Amygdala (tissue), 56 donors: ENCODE measurements at places on chromosomes 5 and 9.

GRCh38 chr9:134395737-134396257 is 69.5 kb downstream of the RXRA start:
- no peak for DNase-seq

DNA sequence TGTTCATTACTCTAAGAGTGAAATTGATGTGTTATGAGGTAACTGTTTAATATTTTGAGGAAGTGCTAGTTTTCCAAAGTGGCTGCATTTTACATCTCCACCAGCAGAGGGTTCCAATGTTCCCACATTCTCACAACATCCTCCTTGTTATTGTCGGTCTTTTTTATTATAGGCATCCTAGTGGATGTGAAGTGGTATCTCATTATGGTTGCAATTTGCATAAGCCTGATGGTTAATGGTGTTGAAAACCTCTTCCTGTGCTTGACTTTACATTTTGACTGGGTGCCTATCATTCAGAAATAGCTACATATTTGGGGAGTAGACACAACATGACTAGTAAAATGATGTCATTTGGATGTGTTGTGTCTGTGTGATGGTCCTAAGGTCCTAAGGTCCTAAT is 143.6 kb downstream of the MRPS30 start:
- DNase-seq = no peak

GRCh38 chr9:89524963-89525362 is 27.1 kb upstream of the SEMA4D start:
- DNase-seq = no peak

DNA sequence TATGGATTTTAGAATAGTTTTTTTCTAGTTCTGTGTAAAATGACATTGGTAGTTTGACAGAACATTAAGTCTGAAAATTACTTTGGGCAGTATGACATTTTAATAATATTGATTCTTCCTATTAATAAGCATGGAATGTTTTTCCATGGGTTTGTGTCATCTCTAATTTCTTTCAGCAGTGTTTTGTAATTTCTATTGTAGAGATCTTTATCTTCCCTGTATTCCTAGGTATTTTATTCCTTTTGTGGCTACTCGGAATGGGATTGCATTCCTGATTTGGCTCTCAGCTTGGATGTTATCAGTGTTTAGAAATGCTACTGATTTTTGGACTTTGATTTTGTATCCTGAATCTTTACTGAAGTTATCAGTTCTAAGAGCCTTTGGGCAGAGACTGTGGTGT is 420.4 kb downstream of the KIAA0825 start:
- no peak for DNase-seq

- no peak for DNase-seq
These were observed 1051.0 kb downstream of the CDH12 start for GRCh38 chr5:21802100-21802499.

DNA sequence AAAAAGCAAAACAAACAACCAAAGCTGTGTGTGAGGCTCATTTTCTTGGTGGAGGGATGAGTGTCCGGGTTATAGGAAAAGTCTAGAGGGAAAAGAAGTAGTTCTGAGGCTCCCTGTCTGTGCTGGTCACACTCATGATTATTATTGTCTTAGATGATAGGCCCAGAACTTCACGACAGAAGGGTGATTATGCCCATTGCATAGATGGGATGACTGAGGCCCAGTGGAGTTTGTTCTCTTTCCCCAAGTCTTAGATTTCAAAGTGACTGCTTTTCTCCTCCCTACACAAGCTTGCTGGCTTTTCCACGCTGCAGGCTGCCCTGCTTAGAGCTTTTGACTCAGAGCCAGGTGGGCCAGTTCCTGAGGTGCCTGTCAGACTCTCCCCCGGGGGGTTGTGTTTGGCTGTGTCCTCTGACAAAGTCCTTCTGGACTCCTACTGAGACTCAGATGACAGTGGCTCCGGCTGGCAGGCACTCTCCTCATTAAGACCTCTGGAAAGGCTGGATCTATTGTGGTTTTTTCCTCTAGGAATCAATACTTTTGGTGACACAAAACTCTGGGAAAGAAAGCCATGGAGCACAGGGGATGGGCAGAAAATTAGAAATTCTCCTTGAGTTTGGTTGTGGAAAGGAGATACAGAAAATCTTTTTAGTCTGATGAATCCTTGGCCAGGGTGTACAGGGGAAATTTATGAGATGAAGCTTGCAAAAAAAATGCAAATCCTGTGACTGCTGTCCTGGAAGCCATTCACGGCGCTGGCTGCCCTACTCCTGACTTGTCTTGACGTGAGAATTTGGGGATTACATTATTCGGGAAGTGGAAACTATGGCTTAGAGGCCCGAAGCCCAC is 120.9 kb downstream of the NSG2 start:
- no peak for DNase-seq

GRCh38 chr5:37834542-37835379 is 5.1 kb downstream of the GDNF start:
- no peak for DNase-seq

- DNase-seq = no peak
These were observed 20.4 kb downstream of the ADAM19 start for GRCh38 chr5:157555037-157555640.

DNA sequence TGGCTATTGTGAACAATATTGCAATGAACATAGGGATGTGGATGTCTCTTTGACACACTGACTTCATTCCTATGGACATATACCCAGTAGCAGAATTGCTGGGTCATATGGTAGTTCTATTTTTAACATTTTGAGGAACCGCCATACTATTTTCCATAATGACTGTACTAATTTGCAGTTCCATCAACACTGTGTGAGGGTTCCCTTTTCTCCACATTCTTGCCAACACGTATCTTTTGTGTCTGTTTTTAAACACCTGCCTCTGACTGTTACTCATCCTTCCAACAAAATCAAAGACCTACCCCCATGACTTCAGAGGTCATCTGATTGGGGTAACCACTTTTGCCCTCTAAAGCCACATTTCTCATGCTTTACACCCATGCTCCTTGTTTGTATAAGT is 133.5 kb downstream of the MED27 start:
- no peak for DNase-seq

- DNase-seq = peak; percentile 92
These were observed at the start of the genes AK6, RAD17 and TAF9 for GRCh38 chr5:69369340-69370121. AK6 (minus strand) TSS chr5:69369520; CDS start chr5:69369490, 30 bp downstream. RAD17 (plus strand) TSS chr5:69369818; CDS start chr5:69372209, 2,391 bp downstream. TAF9 (minus strand) TSS chr5:69369520; CDS start chr5:69365737, 3,783 bp downstream.

GRCh38 chr5:80905405-80905804 is 54.8 kb upstream of the RASGRF2 start:
- no peak for DNase-seq

- DNase-seq = peak; percentile 74
These were observed at the start of gene PCDHGC3 for GRCh38 chr5:141475625-141476131. PCDHGC3 (plus strand) TSS chr5:141475966; CDS start chr5:141476117, 151 bp downstream.

GRCh38 chr5:2259494-2260107 is 376.9 kb upstream of the IRX4 start:
- DNase-seq = no peak

- no peak for DNase-seq
These were observed 607 bp downstream of the BARX1 start for GRCh38 chr9:93954434-93955061.

DNA sequence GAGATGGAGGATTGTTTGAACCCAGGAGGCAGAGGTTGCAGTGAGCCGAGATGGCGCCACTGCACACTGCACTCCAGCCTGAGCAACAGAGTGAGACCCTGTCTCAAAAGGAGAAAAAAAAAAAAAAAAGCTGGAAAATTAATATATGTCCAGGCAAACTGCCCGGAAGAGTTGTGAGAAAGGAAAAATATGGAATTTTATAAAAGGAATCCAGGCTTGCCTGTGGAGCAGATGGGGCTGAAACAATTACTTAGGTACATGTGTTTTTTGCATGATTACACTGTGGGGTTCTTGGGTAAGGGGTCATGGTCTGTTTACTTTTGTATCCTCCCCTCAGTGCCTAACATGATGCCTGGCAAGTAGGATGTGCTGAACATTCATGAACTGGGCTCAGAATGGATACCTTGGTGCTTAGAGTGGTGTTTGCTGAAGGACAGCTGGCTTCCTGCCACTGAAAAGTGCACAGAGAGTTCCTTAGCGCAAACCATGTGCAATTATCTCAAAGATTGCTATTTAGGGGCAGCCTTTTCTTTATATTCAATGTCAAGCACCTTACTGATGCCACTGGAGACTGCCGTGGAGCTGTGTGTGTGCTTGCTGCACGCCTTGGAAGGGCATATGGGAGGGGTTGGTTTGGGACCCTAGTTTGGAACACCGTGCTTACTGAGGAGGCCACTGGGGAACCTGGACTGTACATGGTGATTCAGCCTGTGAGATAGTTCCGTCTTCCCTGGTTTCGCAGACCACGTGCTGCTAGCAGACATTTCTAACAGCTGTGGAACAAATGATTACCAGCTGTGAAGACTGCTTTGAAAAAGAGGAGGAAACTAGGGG is 78.4 kb downstream of the MAP1B start:
- no peak for DNase-seq

DNA sequence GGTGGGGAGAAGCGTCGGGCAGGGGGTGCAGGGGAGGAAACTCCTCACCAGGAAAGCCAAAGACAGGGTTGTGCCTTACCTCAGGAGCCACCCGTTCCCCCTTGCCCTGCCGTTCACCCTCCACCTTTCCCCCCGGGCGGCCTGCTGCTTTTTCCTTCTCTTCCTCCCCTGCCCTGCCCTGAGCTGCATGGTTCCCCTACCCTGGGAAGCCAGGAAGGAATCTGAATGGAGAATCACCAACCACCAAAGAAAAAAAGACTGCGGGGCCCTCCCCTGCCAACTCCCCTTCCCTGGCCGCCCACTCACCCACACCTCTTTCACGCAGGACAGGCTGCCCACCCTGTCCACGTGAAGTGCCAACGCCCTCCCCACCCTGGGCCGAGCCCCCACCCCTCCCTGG is 820 bp upstream of the NFX1 start:
- no peak for DNase-seq

DNA sequence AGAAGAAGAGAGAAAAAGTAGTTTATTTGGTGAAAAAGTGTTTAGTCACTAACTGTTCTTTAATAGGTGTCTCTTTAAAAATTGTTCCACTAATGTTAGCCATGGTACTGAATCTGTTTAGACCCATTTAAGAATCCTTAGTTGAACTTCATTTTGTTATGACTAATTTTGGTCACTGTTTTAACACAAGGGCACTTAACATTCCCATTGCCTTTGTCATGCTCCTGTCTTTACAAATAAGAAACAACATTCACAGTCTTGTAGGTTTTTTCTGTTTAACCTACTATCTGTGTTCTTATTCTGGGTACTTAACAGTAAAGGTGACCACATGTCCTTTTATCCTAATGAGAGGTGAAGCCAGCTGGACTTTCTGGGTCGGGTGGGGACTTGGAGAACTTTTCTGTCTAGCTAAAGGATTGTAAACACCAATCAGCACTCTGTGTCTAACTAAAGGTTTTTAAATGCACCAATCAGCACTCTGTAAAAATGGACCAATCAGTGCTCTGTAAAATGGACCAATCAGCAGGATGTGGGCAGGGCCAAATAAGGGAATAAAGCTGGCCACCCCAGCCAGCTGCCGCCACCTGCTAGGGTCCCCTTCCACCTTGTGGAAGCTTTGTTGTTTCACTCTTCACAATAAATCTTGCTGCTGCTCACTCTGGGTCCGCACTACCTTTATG is 116.7 kb downstream of the WDR70 start:
- DNase-seq = no peak

DNA sequence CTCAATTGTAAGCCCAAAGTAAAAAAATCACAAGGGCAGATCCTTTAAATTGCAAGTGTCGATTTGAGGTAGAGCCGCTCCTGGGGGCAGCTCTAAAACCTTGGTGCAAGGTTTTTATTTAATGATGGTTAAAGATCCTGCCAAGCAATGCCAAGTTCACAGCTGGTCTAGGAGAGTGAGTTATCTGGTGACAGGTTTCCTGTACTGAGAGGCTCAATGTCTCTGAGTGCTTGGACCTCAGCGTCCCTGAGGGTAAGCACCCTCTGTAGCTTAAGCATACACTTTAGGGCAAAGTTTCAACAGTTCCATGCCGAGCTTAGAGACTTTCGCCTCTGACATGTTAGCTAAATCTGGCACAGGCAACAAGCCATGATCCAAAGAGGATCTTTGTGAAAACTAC is 119.8 kb upstream of the EGFLAM start:
- no peak for DNase-seq

DNA sequence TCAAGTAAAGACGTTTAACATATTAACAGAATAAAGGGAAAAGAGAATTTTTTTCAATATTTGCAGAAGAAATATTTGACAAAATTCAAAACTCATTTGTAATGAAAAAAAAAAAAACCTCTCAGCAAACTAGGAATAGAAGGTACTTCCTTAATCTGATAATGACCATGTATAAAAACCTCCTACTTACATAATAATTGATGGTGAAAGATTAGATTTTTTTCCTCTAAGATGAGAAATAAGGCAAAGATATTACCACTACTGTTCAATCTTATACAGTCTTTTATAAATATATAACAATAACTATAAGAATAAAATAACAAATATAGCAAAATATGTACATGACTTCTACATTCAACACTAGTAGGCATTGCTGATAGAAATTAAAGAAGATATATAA is 424.6 kb upstream of the KLF4 start:
- no peak for DNase-seq

DNA sequence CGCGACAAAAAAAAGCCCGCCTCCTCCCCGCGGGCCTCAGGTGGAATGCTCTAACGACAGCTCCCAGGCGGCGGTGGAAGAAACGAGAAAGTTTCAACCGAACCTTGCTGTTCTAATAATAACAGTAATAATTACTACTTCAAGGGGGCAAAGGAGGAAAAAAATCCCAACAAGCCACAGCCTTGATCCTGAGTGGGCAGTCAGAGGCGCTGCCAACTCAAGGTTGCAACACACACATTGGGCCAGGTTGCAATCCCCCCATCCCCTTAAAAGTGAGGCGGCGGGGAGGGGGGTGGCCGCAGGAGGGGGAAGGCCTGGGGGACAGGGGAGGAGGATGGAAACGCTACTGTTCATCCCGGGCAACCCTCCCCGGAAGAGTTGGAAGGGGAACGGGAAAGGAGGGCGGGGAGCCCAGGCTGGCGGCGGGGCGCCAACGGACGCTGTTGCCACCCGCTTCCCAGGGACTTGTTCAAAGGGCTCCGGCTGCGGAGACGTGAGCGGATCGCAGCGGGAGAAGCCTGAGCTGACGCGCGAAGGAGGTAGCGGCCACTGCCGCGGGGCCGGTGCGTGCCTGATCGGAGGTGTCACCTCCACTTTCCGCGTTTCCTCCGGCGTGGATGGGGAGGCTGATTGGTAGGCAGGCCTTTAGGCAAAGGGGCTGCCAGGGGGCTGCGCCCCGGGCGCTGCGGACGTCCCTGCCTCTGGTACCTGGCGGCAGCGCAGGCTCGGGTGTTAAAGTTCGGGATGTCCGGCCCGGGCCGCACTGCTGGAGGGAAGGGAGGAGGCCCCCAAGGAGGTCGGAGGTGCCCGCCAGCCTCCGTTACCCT is 647 bp downstream of the SMARCA2 start:
- DNase-seq = no peak

DNA sequence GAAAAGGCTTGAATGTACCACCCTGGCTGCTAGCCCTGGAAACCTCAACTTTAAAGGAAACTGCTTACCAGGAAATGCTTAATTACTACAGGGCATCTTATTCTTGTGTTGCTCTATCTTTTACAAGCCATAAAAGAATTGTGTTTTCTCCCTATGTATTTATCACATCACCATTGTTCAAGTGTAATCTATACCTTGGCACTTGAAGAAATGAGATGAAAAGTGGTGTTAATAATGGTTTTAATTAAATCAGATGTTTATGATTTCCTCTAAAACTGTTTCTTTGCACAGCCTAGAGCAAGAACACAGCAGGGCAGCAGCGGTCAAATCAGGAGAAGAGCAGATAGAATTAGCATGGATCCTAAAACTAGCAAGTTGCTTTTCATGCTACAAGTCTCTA is 131.8 kb upstream of the RGMB start:
- no peak for DNase-seq

- DNase-seq = no peak
These were observed 69.2 kb upstream of the SREK1 start for GRCh38 chr5:66074901-66075300.

- DNase-seq = no peak
These were observed 283.1 kb downstream of the KCTD16 start for GRCh38 chr5:144453753-144454152.

- DNase-seq = no peak
These were observed 18.0 kb upstream of the GABBR2 start for GRCh38 chr9:98726735-98727134.
